CD4-positive, alpha-beta T cell treated with Interleukin-4 for 4 hours (primary cell): ENCODE measurements at places on chromosomes 1 and 21.

DNA sequence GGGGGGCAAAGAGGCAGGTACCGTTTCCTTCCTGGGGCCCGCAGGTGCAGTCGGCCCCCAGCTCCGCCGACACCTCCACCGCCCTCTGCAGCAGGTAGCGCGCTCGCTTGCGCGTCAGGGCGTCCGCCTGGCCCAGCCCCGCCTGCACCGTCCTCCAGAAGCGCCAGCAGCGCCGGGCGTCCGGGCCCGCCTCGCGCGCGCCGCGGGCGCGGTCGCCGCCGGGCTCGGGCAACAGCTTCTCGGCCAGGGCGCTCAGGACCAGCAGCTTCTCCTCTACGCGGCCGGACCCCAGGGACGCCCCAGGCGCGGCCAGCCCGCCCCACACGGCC is 863 bp downstream of the TARBP1 start:
- DNase-seq, result peak; percentile 75

DNA sequence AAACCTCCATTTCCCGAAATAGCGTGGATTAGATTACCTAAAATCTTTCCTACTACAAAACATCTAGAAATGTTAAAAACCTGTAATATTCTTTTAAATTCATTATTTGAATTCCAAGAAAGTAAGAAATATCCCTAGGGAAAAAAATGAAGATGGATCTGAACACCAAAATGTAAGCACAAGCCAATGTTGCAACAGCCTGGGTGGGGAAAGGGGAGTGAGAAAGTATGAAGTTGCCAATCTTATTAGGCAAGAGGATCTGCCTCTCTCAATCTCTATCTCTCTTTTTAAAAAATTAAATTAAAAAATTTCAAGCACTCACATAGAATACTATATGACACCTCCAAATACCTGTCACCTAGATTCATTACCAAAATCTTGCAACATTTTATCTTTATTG is 74.9 kb upstream of the IRF2BP2 start:
- no peak for DNase-seq

DNA sequence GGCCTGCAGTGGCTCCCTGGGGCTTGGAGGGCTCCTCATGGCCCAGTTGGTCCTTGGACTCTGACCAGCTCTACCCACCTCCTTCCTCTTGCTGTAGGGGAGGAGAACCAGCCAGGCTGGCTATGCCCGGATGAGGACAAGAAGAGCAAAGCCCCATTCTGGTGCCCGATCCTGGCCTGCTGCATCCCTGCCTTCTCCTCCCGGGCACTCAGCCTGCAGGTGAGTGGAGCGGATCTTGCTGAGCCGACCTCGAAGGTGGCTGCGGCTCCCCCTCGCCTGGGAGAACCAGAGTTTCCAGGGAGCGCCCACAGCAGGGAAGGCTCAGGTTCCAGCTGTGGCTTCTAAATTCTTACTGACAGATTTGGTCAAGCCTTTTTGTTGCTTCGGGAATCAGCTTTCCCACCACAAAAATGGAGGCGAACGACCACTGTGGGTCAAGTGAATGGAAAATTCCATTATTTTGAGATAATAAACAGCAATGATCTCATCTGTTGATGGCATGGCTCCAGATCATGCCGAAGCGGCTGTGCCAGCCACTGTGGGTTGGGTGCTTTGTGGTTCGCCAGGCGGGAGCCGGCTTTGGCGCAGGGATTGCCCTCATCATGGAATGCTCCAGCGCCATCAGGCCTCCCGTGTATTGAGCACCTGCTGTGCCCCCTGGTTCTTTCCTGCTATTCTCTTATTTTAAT is 106.5 kb upstream of the ACTL8 start:
- no peak for DNase-seq

GRCh38 chr1:90359994-90360393 is 357.1 kb downstream of the BARHL2 start:
- no peak for DNase-seq

DNA sequence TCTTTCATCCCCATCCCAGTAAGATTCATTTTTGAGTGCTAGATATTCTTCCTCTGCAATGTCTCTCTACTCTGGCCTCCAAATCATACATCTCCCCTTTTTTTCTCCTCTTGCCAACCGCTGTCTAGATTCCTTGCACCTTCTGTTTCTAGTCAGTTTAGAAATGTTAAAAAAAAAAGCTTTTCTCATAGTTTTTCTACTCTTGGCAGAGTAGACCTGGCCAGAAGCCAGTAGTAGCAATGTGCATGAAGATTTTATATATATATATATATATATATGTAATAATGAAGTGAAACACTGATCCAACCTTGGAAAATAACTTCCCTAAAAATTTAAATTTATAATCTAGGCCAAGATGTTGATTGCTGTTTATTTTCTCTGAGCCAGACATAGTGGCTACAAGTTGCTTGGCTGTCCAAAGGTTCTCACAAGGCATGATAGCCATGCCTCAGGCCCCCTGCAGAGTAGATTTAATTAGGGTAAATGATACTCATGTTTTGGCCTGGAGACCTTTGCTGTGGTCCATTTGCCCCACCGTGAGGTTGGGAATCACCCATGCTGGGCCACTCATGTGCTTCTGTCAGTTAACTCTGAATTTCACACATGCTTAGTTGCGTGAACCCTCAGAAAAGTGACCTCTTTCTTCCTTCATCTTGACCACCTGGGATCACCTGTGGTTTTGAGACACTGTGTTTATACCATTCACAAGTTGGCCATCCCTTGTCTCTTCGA is 103.4 kb upstream of the KCNE2 start:
- no peak for DNase-seq

DNA sequence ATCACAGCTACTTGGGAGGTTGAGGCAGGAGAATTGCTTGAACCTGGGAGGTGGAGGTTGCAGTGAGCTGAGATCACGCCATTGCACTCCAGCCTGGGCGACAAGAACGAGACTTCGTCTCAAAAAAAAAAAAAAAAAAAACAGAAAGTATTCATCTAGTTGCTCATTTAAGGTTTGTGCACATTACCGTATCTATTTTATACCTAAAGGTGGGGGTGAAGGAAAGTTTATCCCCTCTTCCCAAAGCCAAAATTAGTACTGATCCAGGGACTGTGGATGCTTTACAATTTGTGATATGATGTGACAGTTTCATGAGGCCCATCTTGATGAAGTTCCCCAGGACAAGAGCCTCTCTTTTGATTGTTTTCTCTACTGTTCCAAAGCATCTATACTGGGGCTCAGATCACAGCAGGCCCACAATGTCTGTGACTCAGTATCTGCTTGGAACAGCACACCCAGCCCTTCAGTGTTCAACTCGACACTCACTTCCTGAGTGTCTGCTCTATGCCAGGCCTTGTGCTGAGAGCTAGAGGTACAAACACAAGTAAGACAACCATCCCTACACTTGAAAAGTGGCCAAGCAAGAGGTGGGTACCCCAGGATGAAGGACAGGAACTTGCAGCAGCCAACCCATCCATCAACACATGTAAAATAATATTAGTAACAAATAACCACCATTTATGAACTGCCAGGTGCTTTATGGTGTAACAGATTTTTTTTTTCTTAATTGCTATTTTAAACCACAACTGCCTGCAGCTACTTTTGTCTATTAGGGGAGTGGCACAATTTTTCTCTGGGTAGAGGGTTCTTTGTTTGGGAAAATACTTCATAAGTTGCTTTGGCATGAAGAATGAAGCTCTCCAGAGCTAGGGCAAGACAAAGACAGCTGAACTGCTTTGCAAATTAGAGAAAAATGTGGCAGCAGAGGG is 29.0 kb upstream of the KHDRBS1 start:
- DNase-seq, result peak; percentile 81

- no peak for DNase-seq
Observed at GRCh38 chr1:11071463-11072215, 11.8 kb upstream of the SRM start.

- DNase-seq, result no peak
Observed at GRCh38 chr1:178254433-178254832, 160.5 kb downstream of the RASAL2 start.

- DNase-seq, result no peak
Observed at GRCh38 chr1:53669621-53670191, 69.3 kb downstream of the GLIS1 start.

DNA sequence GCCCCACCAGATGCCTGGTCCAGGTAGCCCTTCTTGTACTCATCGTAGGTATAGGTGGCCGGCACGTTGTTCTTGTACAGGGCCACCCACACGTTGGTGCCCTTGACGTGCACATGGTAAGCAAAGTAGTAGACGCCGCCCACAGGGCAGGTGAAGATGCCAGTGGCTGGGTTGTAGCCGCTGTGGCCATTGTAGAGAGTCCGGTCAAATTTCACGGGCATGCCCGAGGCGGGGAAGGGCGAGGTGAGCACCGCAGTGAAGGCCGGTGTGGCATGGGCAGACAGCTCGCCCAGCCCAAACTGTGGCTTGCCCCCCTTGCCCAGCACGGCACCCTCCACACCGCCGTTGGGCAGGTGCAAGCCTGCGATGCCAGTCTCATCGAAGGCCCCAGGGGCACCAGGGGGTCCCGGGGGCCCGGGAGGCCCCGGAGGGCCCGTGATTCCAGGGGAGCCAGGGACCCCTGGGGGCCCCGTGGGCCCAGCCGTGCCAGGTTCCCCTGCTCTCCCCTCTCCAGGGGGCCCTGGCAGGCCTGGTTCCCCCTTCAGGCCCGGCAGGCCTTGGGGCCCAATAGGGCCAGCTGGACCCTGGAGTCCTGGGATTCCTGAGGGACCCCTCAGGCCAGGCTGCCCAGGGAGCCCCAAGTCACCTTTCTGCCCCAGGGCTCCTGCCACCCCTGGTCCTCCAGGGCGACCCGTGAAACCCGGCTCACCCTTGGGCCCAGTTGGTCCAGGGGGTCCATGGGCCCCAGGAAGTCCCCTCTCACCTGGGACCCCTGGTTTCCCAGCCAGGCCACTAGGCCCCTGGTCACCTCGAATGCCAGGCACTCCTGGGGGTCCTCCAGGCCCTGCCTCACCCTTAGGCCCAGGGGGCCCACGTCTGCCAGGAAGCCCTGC is 9.2 kb downstream of the ADPRS start:
- no peak for DNase-seq

DNA sequence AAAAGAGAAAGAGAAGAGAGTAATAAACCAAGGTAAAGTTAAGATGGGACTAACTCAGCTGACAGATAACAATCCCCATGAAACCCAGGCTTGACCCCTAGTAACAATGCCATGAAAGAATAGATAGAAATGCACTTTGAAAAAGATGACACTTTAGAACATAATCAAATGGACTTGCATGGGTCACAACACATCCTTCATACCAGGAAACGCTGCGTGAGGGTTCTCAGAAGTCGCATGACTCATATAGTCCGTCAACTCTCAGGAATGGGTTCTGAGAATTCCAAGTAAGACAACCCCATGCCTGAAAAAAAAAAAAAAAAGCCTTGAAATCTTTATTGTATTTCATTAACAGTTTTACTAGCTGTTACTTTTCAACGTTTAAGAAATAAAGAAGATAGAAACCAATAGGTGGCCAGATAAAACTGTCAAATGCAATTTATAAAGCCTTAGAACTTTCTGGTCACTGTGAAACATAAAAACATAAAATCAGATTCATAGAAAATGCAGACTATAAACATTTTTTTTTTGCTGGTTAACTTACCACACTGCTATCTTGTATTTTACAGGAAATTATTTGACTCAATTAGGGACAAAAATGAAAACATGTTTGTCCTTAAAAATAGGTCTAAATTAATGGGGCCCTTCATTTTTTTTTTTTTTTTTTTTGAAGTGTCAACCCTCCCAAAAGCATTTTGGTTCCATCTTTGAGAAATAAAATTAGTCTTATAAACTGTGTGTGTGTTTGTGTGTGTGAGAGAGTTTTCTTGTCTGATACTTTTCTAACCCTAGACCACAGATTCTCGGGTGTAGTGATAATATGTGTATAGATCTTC is 202.1 kb downstream of the NCAM2 start:
- no peak for DNase-seq

GRCh38 chr21:37028570-37028969 is 22.1 kb downstream of the RIPPLY3 start:
- no peak for DNase-seq

DNA sequence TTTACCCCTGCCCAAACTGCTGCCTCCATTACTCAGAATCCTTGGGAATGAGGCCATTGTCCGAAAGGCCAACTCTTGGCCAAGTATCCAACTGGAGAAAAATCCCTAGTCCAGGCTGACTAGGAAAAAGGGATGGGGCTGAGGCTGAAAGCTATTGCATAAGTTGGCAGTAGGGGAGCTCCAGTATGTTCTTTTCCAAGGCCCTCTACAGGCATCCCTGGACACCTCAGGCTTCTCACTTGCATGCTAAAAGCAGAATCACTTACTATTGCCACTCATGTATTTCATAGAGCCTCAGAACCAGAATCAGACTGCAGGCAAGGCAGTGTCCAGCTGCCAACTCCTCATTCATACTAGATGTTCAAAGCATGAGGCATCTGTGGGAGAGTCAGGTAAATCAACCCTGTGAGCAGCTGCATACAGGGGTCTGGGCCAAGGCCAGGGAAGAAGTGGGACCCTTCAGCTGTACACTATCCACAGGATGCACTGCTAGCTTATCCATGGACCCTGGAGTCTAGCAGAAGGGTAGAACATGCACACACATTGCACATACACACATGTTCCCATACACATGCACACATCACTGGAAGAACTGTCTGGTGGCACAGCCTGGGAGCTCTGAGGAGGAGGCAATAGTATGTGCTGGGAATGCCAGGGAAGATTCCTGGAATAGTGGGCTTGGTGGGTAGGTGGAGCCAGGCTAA is 195.3 kb downstream of the C1orf94 start:
- no peak for DNase-seq

GRCh38 chr1:234244482-234244881 is 128.8 kb upstream of the COA6 start:
- no peak for DNase-seq

DNA sequence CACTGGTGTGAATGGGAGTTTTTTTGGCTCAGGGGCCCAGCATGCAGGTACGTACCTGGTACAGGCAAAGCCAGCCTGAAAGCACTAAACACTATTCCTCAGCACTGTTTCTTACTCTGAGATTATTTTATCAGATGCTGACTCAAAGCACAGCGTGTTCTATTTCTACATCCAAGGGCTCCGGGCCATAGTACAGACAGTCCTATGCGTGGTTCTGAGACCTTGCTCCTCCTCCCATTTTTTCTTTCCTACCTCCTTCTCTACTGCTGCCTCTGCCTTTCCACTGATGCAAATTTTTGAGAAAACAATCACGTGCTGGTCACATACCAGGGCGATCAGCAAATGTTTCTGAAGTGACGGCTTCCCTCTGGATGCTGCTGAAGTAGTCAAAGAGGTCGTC is 36.3 kb downstream of the PDPN start:
- no peak for DNase-seq

DNA sequence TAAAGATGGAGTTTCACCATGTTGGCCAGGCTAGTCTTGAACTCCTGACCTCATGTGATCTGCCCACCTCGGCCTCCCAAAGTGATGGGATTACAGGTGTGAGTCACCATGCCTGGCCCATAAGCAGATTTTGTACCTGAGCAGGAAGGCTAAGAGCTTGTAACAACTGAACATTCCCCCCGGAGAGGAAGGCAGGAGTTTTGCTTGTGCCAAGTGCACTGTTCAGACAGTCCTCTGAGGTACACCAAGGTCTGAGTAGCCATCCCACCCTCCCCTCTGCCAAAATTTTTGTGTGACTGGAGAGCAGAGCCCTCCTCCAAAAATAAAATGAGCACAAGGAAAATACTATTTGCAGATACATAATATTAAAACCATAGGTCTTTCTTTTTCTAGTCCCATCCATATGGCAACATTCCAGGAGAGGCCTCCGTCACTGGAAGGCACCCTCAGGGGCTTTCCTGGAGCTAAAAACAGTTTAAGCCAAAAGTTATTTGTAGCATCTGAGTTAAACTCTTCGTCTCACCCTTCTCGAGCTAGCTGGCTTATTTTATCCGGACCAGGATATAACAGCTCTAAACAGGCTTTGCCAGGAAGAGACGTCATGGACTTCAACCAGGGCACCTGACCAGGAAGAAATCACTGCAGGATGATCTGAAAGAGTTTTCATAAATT is 27.2 kb downstream of the CAPN2 start:
- no peak for DNase-seq
